ENCODE measurements at places on chromosomes 2 and 18. TPM values are rescaled to one million over a fixed set of nuclear protein-coding genes. Genes with fewer than 3 reads are reported as not detected.

Gene IL36RN
- total RNA-seq = not detected

Gene SCN3A
- 315 TPM for total RNA-seq

Gene PUS10
- total RNA-seq = 8.3 TPM

Gene TP53I3
- 11.9 TPM for total RNA-seq

Gene ARHGEF4
- total RNA-seq = 38.7 TPM

Gene GRB14
- total RNA-seq = 24.0 TPM

Gene ASTL
- total RNA-seq = not detected

Gene CNGA3
- total RNA-seq = 4.4 TPM

Gene IL1RN
- not detected for total RNA-seq

Gene SRD5A2
- not detected for total RNA-seq

Gene PMAIP1
- total RNA-seq = 1.4 TPM

Gene IAH1
- 78.1 TPM for total RNA-seq

Gene CNDP1
- total RNA-seq = 0.16 TPM

Gene APCDD1
- 10.3 TPM for total RNA-seq

Gene CYP26B1
- 3.1 TPM for total RNA-seq

Gene CDH20
- 7.3 TPM for total RNA-seq

Gene EVX2
- total RNA-seq = not detected

Gene IL36B
- not detected for total RNA-seq

Gene OTOS
- 0.94 TPM for total RNA-seq

Gene ARHGAP15
- 14.2 TPM for total RNA-seq

Gene ANKRD36B
- 260 TPM for total RNA-seq

Gene NEURL3
- 0.16 TPM for total RNA-seq

Gene ITGAV
- 73.2 TPM for total RNA-seq

Gene TXNDC2
- total RNA-seq = not detected

Gene NCKAP5
- total RNA-seq = 14.0 TPM

Gene NAT8
- total RNA-seq = not detected

Gene IL36A
- not detected for total RNA-seq

Gene CCDC141
- total RNA-seq = 1.4 TPM

Gene POMC
- total RNA-seq = 0.78 TPM

Gene TRPM8
- 0.47 TPM for total RNA-seq

Gene RGPD8
- 39.3 TPM for total RNA-seq

Gene ACKR3
- 20.3 TPM for total RNA-seq

Gene PLEK
- total RNA-seq = 3.0 TPM

Gene C2orf49
- total RNA-seq = 33.5 TPM

Gene DUSP2
- total RNA-seq = 7.3 TPM

Gene MC4R
- 1.4 TPM for total RNA-seq

Gene FLACC1
- 3.7 TPM for total RNA-seq

Gene MATN3
- total RNA-seq = 1.1 TPM

Gene CNOT9
- 39.6 TPM for total RNA-seq

Gene PARD3B
- 5.6 TPM for total RNA-seq

Gene KLHL14
- 20.3 TPM for total RNA-seq

Gene DYSF
- 0.47 TPM for total RNA-seq

Gene TMEM247
- total RNA-seq = not detected

Gene SIGLEC15
- total RNA-seq = not detected

Gene RTP5
- 2.5 TPM for total RNA-seq

Gene HOXD10
- total RNA-seq = not detected

Gene TSHZ1
- 4.1 TPM for total RNA-seq

Gene UGT1A4
- total RNA-seq = not detected

Gene CRYBA2
- total RNA-seq = not detected

Gene PRKAG3
- total RNA-seq = not detected

Gene SP5
- total RNA-seq = 0.78 TPM

Gene ABCB11
- 0.16 TPM for total RNA-seq

Gene NYAP2
- total RNA-seq = 7.8 TPM

Gene BOLL
- total RNA-seq = not detected

Gene CIB4
- not detected for total RNA-seq

Gene CNRIP1
- total RNA-seq = 74.2 TPM
